Smooth muscle cell of the umbilical artery (primary cell): ENCODE measurements at places on chromosomes 5 and 9. TPM values are rescaled to one million over a fixed set of nuclear protein-coding genes. Genes with fewer than 3 reads are reported as not detected.

The PCDHGA7 gene
- 4.2 and 6.8 TPM in 2 replicates for total RNA-seq

The SGTB gene
- 14.3 and 26.7 TPM in 2 replicates for total RNA-seq

The ANKRD18A gene
- not detected in 2 replicates for total RNA-seq

The LHX3 gene
- not detected in 2 replicates for total RNA-seq

The C9orf153 gene
- 0.30 and 1.1 TPM in 2 replicates for total RNA-seq

The HAND1 gene
- 0.14 and 0.30 TPM in 2 replicates for total RNA-seq

The PCDHGA5 gene
- total RNA-seq, result 0.89 and 0.92 TPM in 2 replicates

The XPA gene
- total RNA-seq, result 3.9 and 5.0 TPM in 2 replicates

The SLU7 gene
- total RNA-seq, result 71.6 and 75.3 TPM in 2 replicates

The PRRT1B gene
- not detected in 2 replicates for total RNA-seq

The EFNA5 gene
- 1.5 and 4.2 TPM in 2 replicates for total RNA-seq

The PTPN3 gene
- 0.30 and 1.9 TPM in 2 replicates for total RNA-seq
